ENCODE measurements at places on chromosomes 6 and 20. TPM values are rescaled to one million over a fixed set of nuclear protein-coding genes. Genes with fewer than 3 reads are reported as not detected.

GRCh38 chr6:13472099-13472498 lies 15.3 kb downstream of the GFOD1 start:
- no peaks in the 10 kb centered on the region for H3K27me3 ChIP-seq
- H3K36me3 ChIP-seq: no peaks in the 10 kb centered on the region
- H3K4me1 ChIP-seq: no peaks in the 10 kb centered on the region
- H3K27ac ChIP-seq: no peak overlapping the region
- no peak for DNase-seq

DNA sequence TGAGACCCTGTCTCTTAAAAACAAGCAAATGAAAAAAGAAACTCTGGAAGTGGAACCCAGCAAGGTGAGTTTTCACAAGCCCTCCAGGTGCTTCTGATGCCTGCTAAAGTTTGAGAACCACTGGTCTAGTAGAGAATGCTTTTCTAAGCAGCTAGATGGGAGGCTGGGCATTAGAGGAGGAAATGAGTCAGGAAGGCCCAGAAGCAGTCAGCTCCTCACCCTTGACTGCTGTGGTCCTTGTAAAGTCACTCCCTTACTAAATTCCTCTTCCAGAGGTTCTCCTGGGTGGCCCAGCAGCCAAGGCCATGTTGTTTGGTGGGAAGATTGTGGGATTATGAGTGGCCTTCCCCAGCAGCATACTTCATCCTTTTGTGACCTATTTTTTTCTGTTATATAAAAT lies 52.0 kb upstream of the FYN start:
- H3K4me1 ChIP-seq: no peaks in the 10 kb centered on the region
- no peak for DNase-seq
- H3K36me3 ChIP-seq: no peaks in the 10 kb centered on the region
- no peak overlapping the region for H3K27ac ChIP-seq
- H3K27me3 ChIP-seq: no peaks in the 10 kb centered on the region

Gene MEI4
- not detected for total RNA-seq

DNA sequence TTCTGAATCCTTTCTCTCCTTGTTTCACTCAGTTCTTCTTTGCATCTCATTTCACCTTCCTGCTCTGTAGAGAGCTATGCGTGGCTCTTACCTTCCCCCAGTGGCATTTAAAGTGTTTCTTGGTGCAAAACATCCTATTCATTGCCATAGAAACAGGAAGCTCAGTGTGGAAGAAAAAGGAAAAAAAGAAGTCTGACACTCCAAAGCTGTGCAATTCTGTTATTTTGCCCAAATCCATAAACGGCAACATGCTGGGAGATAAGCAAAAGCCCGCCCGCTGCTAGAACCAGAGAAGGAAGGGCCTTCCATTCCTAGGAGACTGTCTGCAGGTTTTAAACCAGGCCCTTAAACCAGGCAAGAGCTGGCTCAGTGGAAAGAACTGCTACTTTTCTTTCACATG lies 247.1 kb downstream of the HIVEP2 start:
- no peaks in the 10 kb centered on the region for H3K27me3 ChIP-seq
- H3K27ac ChIP-seq: no peak overlapping the region
- no peaks in the 10 kb centered on the region for H3K36me3 ChIP-seq
- H3K4me3 ChIP-seq: no peak overlapping the region
- peaks cover 3% of the 10 kb centered on the region for H3K4me1 ChIP-seq
- no peak for DNase-seq

DNA sequence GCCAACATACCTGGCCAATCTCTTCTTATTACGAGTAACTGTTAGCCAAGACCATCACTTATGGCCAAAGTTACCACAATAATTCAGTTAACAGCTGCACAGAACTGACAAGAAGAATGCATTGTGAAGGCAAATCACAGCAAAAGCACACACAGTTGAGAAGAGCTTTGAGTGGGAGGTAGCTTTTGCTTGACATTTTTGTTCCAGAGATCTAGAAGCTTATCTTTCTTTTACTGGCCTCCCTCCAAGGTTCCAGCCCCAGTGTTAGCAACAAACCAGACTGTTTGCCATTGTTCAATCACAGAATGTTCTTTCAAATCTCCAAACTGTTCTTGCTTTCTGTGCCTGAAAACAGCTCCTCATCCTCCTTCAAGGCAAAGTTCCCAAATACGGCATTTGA lies 35.9 kb upstream of the IRAK1BP1 start:
- no peaks in the 10 kb centered on the region for H3K36me3 ChIP-seq
- no peak for DNase-seq

- peaks cover 5% of the 10 kb centered on the region for H3K4me1 ChIP-seq
- no peak for DNase-seq
- H3K4me3 ChIP-seq: no peak overlapping the region
- H3K27me3 ChIP-seq: no peaks in the 10 kb centered on the region
- no peaks in the 10 kb centered on the region for H3K36me3 ChIP-seq
- H3K27ac ChIP-seq: no peak overlapping the region
These were observed 129.9 kb upstream of the ARID1B start for GRCh38 chr6:156647140-156647784.

GRCh38 chr6:134115715-134116074 lies 63.3 kb upstream of the SLC2A12 start:
- H3K27ac ChIP-seq: no peak overlapping the region
- no peaks in the 10 kb centered on the region for H3K4me1 ChIP-seq
- H3K27me3 ChIP-seq: no peaks in the 10 kb centered on the region
- no peaks in the 10 kb centered on the region for H3K36me3 ChIP-seq

Gene APOM
- 1.5 TPM for total RNA-seq

DNA sequence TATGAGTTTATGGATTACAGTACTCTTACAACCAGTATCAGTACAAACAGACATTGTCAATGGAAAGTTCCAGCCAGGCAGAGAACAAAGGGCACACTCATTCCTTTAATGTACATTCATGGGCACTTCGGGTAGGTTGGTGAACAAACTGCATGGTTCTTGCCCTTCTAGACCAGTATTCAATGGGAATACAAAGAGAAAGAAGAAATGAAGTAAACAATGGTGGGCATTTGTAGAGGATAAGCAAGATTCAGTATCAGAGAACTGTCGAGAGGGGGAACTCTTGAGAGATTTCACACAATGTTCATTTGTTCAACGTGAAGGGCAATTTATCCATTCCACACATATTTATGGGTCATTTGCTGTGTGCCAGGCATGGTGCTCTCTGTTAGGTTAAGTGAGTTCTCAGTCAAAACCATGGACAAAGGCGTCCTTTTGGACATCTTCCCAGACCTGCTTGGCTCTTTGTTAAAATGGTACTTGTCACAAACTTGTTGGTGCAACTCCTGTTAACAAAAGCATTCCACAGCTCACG lies 714.8 kb downstream of the DHX35 start:
- no peaks in the 10 kb centered on the region for H3K36me3 ChIP-seq
- no peak overlapping the region for H3K4me3 ChIP-seq
- no peaks in the 10 kb centered on the region for H3K4me1 ChIP-seq
- H3K27ac ChIP-seq: no peak overlapping the region
- H3K27me3 ChIP-seq: no peaks in the 10 kb centered on the region
- DNase-seq: no peak

GRCh38 chr6:149168968-149169367 lies 148.5 kb upstream of the TAB2 start:
- H3K27me3 ChIP-seq: no peaks in the 10 kb centered on the region
- H3K4me3 ChIP-seq: no peak overlapping the region
- peaks cover 31% of the 10 kb centered on the region for H3K4me1 ChIP-seq
- no peak overlapping the region for H3K27ac ChIP-seq

Gene TTK
- total RNA-seq: 0.61 TPM

DNA sequence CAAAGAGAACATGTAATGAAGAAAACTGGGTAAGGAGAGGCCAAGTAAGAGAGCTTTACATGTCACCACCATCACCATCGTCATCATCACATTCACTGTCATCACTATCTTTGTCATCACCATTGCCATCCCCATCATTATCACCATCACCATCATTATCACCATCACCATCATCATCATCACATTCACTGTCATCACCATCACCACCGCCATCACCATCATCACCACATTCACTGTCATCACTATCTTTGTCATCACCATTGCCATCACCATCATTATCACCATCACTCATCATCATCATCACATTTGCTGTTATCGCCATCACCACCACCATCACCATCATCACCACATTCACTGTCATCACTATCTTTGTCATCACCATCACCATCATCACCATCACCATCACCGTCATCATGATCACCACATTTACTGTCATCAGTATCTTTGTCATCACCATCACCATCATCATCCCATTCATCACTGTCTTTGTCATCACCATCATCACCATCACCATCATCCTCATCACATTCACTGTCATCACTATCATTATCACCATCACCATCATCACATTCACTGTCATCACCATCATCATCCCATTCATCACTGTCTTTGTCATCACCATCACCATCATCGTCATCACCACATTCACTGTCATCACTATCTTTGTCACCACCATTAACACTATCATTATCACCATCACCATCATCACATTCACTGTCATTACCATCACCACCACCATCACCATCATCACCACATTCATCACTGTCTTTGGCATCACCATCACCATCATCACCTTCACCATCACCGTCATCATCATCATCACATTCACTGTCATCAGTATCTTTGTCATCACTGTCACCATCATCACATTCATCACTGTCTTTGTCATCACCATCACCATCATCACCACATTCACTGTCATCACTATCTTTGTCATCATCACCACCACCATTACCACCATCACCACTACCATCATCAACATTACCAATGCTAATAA lies 172.3 kb downstream of the ERMARD start:
- H3K36me3 ChIP-seq: no peaks in the 10 kb centered on the region
- no peak overlapping the region for H3K4me3 ChIP-seq
- no peaks in the 10 kb centered on the region for H3K4me1 ChIP-seq
- no peak overlapping the region for H3K27ac ChIP-seq
- no peaks in the 10 kb centered on the region for H3K27me3 ChIP-seq
- no peak for DNase-seq

- H3K4me1 ChIP-seq: no peaks in the 10 kb centered on the region
- DNase-seq: no peak
- H3K4me3 ChIP-seq: no peak overlapping the region
- no peak overlapping the region for H3K27ac ChIP-seq
- no peaks in the 10 kb centered on the region for H3K27me3 ChIP-seq
- H3K36me3 ChIP-seq: no peaks in the 10 kb centered on the region
These were observed 244.9 kb downstream of the THBS2 start for GRCh38 chr6:169008641-169009257.

Gene LINC00237
- not detected for total RNA-seq

Gene MED20
- 11.5 TPM for total RNA-seq

GRCh38 chr6:24489470-24489869 lies at the start of gene GPLD1:
GPLD1 (minus strand) TSS chr6:24489578; CDS start chr6:24489511, 67 bp downstream.
- DNase-seq: no peak
- H3K27me3 ChIP-seq: no peaks in the 10 kb centered on the region
- H3K27ac ChIP-seq: no peak within 1 kb of the TSS
- H3K4me3 ChIP-seq: no peak within 1 kb of the TSS

Gene ATXN1
- total RNA-seq: 94.7 TPM

- no peaks in the 10 kb centered on the region for H3K27me3 ChIP-seq
- no peak overlapping the region for H3K27ac ChIP-seq
- peaks cover 30% of the 10 kb centered on the region for H3K36me3 ChIP-seq
- H3K4me1 ChIP-seq: no peaks in the 10 kb centered on the region
- no peak overlapping the region for H3K4me3 ChIP-seq
These were observed 102.7 kb downstream of the MBOAT1 start for GRCh38 chr6:20109526-20109925.

Gene FUCA2
- 11.4 TPM for total RNA-seq

DNA sequence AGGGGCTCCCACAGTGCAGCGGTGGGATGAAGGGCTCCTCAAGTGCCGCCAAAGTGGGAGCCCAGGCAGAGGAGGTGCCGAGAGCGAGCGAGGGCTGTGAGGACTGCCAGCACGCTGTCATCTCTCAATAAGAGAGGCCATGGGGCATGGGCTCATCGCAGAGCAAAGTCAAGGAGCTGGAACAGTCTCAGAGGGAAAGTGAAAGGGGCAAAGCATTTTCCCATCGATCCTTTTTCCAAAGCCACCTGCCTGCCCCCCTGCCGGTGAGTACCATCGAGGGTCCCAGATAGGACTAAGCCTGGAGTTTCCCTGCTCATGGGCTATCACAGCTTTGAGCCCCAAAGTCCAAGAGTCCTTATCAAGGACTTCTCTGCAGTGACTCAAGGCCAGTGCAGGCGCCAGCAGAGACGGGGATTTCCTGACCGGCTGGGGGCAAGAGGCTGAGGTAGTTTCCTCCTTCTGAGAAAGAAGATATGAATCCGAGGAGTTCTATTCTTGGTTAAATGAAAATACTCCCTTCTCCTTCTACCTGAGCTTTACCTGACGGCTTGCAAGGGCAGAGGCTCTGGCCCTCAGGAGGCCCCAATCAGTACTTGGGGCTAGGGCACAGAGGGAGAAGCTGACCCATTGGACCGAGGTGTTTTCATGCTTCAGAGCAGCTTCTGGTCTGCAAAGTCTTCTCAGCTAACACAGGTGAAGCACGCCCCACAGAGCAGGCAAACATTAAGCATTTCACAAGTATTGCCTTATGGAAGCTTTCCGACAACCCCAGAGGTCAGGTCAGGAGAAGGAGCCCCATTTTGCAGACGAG lies 22.6 kb downstream of the ETV7 start:
- no peak overlapping the region for H3K27ac ChIP-seq
- H3K4me1 ChIP-seq: peaks cover 7% of the 10 kb centered on the region
- no peak for DNase-seq
- H3K4me3 ChIP-seq: no peak overlapping the region

GRCh38 chr6:150930841-150931240 lies 65.3 kb downstream of the MTHFD1L start:
- H3K36me3 ChIP-seq: no peaks in the 10 kb centered on the region
- no peak overlapping the region for H3K27ac ChIP-seq
- no peak for DNase-seq
- H3K4me1 ChIP-seq: no peaks in the 10 kb centered on the region

Gene ZBTB12
- 2.4 TPM for total RNA-seq

Gene PLCB4
- not detected for total RNA-seq

GRCh38 chr6:26269531-26270485 lies 95.2 kb upstream of the BTN3A2 start:
- H3K4me1 ChIP-seq: peaks cover 28% of the 10 kb centered on the region
- H3K27me3 ChIP-seq: no peaks in the 10 kb centered on the region
- no peak overlapping the region for H3K4me3 ChIP-seq
- no peaks in the 10 kb centered on the region for H3K36me3 ChIP-seq

- no peak overlapping the region for H3K4me3 ChIP-seq
These were observed 130.9 kb downstream of the MAP3K7 start for GRCh38 chr6:90456001-90456400.

GRCh38 chr6:70599187-70599586 lies 32.5 kb downstream of the SDHAF4 start:
- H3K36me3 ChIP-seq: no peaks in the 10 kb centered on the region
- no peak overlapping the region for H3K27ac ChIP-seq
- peaks cover 10% of the 10 kb centered on the region for H3K4me1 ChIP-seq
- no peaks in the 10 kb centered on the region for H3K27me3 ChIP-seq
- DNase-seq: no peak
- no peak overlapping the region for H3K4me3 ChIP-seq

- no peak overlapping the region for H3K4me3 ChIP-seq
- H3K36me3 ChIP-seq: no peaks in the 10 kb centered on the region
- no peak for DNase-seq
- no peaks in the 10 kb centered on the region for H3K27me3 ChIP-seq
- no peak overlapping the region for H3K27ac ChIP-seq
- no peaks in the 10 kb centered on the region for H3K4me1 ChIP-seq
These were observed 276.5 kb downstream of the CDC5L start for GRCh38 chr6:44663860-44664634.

Data from CD4-positive, alpha-beta memory T cell (primary cell).